ENCODE measurements at places on chromosomes 11 and 22. TPM values are rescaled to one million over a fixed set of nuclear protein-coding genes. Genes with fewer than 3 reads are reported as not detected.

DNA sequence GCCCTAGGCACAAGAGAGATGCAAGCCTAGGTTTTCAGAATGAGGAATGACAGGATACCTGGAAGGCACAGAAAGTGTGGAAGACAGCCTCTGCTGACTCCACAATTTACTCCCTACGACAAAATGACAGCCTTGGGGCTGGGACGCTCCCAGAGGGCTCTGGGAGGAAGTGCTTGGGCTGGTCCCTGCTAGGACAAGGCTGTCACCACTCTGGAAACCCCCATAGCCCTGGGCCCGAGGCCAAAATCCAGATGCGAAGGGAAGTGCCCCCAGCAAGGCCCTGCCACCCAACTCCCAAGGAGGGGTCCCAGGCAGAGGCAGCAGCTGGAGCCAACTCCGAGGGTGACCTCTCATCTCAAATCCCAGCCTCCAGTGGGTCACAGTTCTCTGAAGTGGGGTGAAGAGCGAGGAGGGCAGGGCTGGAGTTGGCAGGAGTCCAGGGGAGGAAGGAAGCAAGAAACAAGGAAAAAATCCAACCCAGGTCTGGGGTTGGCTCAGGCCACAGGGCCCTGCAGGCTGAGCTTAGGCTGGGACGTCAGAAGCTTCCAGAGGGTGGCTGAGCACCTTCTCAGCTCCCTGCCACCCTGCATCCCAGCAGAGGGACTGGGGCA is 6.3 kb upstream of the CDC42EP2 start:
- no peaks in the 10 kb centered on the region for H3K4me1 ChIP-seq
- peaks cover 9% of the 10 kb centered on the region for H3K36me3 ChIP-seq
- H3K27me3 ChIP-seq = peaks cover 4% of the 10 kb centered on the region
- no peak overlapping the region for H3K27ac ChIP-seq

DNA sequence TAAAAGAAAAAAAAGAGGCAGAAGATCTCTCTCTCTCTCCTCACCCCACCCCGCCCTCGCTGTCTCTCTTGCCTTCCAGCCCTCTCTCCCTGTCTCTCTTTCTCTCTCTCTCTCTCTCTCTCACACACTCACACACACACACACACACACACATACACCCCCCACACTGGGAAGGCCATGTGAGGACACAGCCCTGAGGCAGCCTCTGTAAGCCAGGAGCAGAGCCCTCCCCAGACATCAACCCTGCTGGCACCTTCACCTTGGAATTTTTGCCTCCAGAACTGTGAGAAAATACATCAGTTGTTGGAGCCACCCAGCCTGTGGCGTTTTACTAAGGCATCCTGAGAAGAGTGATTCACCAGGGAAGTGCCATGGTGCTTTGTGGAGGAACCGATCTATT is 14.7 kb downstream of the APOL3 start:
- H3K27me3 ChIP-seq = no peaks in the 10 kb centered on the region
- no peak for DNase-seq
- H3K36me3 ChIP-seq = peaks cover 37% of the 10 kb centered on the region
- no peak overlapping the region for H3K4me3 ChIP-seq
- peaks cover 22% of the 10 kb centered on the region for H3K4me1 ChIP-seq

DNA sequence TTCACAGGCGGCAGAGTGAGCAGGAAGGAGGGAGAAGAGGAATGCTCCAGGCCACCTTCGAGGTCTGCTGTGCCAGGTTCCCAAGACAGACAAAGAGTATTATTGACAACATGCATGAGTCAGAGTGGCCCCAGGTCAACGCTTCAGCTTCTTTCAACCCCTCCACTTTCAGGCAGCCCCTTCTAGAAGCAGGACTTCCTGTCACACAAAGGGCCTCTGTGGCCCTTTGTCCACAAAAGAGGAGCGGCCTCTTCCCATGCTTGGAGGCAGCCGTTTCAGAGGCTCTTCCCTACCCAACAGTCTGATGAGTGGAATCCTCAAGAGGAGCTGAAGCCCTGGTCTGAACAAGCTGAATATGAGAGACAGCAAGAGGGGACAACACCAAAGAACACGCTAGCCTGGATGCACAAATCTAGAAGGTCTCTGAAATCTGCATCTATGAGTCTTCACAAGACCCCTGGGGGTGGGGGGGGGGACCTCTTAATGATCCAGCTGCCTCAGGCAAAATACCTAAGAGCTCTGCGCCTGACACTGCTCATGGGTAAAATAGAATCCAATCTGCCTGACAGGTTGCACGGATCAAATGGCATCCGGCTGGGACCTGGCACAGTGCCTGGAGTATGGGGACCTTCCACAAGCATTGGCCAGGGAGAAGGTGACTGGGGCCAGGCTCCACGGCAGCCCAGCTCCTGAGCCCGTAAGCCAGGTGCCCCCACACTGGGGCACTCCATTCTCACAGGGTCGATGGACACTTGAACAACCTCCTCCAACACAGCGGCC is 67.5 kb downstream of the PACSIN2 start:
- H3K27me3 ChIP-seq = no peaks in the 10 kb centered on the region
- H3K36me3 ChIP-seq = peaks cover 8% of the 10 kb centered on the region
- DNase-seq = no peak
- H3K27ac ChIP-seq = no peak overlapping the region
- peaks cover 33% of the 10 kb centered on the region for H3K4me1 ChIP-seq

Gene PNPLA5
- not detected for total RNA-seq

GRCh38 chr11:108609682-108610081 is 16.1 kb upstream of the EXPH5 start:
- no peak overlapping the region for H3K4me3 ChIP-seq
- no peaks in the 10 kb centered on the region for H3K4me1 ChIP-seq
- no peak overlapping the region for H3K27ac ChIP-seq
- no peak for DNase-seq
- H3K36me3 ChIP-seq = no peaks in the 10 kb centered on the region
- no peaks in the 10 kb centered on the region for H3K27me3 ChIP-seq

- no peak for DNase-seq
- H3K27me3 ChIP-seq = peaks cover 14% of the 10 kb centered on the region
- no peaks in the 10 kb centered on the region for H3K36me3 ChIP-seq
- peaks cover 17% of the 10 kb centered on the region for H3K4me1 ChIP-seq
Measured at GRCh38 chr11:45094958-45095690, 51.3 kb upstream of the PRDM11 start.

DNA sequence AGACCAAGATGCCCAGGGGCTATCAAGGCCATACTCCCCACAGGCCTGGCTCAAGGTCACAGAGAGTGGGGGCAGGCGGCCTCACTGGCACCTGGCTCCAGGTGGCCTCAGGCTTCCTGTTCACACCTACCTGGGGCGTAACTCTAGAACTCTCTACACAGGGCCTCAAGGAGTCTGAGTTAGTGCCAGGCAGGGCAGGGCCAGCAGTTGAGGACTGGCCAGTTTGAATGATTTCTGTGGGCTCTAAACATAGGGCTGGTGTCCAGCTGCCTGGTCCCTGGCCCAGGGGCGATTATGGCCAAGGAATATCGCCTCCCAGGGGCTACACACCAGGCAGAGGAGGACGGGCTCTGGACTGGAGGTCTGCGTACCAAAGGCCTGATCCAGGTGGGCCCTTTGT is 79.2 kb downstream of the WNT7B start:
- no peaks in the 10 kb centered on the region for H3K36me3 ChIP-seq
- peaks cover 6% of the 10 kb centered on the region for H3K27me3 ChIP-seq
- DNase-seq = no peak
- H3K4me1 ChIP-seq = no peaks in the 10 kb centered on the region
- no peak overlapping the region for H3K27ac ChIP-seq
- no peak overlapping the region for H3K4me3 ChIP-seq

DNA sequence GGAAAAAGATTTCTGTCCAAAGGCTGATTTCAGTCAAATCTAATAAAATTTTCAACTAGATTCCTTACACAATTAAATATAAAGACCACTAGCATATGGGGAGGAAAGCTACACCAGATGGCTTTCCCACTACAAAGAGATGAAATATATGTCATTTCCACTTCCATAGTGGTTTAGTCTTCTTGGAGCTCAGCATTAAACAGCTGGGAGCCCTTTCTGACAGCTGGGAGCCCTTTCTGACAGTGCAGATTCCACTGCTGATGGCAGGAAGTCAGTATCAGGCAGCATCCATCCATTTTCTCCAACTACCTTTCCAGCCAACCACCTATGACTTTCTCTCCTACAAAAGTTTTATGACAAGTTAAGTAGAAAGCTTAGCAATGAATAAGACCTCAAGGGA is 177.9 kb downstream of the RRAS2 start:
- peaks cover 3% of the 10 kb centered on the region for H3K4me1 ChIP-seq
- no peak overlapping the region for H3K4me3 ChIP-seq
- H3K36me3 ChIP-seq = peaks cover 1% of the 10 kb centered on the region
- H3K27me3 ChIP-seq = peaks cover 3% of the 10 kb centered on the region
- no peak overlapping the region for H3K27ac ChIP-seq

DNA sequence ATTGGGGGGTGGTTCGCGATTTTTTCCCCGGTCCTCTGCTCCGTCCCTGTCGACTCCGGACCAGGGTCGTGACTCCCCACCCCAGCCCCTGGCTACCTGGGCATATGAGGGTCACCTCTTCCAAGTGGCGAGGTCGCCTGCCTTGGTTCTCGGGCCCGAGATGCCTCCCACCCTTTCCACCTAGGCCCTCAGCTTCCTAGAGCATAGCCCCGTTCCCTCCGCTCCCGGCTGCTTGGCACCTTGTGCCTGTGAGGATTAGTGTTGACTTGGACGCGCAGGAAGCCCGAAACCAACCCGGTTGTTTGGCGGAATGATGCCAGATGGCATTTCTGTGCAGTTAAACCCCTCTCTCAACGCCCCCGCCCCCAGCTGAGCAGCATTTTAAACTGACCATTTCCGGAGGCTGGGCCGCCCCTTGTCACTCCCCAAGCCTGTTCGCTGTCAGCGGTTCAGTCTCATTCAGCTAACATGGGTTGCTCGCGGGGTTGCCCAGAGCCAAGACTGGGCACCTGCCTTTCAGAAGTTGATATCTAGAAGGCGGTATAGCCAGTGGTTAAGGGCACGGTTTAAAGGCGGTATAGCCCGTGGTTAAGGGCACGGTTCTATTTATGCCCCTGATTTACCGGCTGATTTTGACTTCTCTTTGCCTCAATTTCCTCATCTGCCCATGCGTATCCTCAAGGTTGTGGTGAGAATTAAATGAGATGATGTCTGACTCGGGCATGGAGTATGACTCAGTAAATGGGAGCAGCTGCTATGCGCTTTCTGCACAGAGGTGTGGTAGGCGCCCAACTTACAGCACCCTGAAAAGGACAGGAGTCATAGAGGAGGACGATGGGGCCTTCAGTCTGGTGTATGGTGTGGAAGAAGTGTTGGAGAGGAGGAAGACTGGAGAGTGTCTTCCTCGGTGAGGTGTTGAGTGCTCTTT is 639 bp downstream of the INCENP start:
- H3K4me1 ChIP-seq = peaks cover 25% of the 10 kb centered on the region
- H3K27ac ChIP-seq = peak overlapping the region; percentile 93
- peak; percentile 50 for DNase-seq
- H3K36me3 ChIP-seq = peaks cover 18% of the 10 kb centered on the region
- H3K4me3 ChIP-seq = peak overlapping the region; percentile 99

DNA sequence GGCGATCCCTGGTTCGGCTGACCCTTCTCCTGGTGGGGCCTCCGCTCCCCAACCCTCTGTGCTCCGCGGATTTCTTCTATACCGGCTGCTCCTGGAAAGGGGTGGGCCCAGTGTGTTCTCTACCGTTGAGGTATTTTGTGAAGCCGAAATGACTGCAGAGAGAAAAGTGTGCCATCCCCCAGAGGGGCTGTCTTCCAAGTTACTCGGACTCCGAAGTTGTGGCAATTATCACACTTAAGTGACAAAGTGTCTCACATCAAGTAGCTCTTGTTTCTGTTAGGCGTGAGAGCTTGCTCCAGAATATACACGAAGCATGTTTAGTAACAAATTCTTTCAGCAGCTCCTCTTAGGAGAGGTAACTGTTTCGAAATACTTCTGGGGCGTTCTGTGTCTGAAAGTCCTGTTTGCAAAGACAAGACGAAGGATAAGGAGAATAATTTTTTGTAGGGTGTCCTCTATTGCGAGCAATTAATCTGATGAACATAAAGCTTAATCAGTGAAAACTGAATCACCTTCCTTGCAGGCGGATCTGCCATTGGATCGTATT is 434 bp downstream of the XPNPEP3 start:
- H3K27me3 ChIP-seq = no peaks in the 10 kb centered on the region
- peak overlapping the region; percentile 99 for H3K4me3 ChIP-seq
- H3K4me1 ChIP-seq = peaks cover 35% of the 10 kb centered on the region
- DNase-seq = no peak
- H3K36me3 ChIP-seq = peaks cover 9% of the 10 kb centered on the region

- peaks cover 3% of the 10 kb centered on the region for H3K4me1 ChIP-seq
- peaks cover 14% of the 10 kb centered on the region for H3K36me3 ChIP-seq
- H3K4me3 ChIP-seq = no peak overlapping the region
- DNase-seq = no peak
- H3K27me3 ChIP-seq = no peaks in the 10 kb centered on the region
Measured at GRCh38 chr11:111819829-111820237, 51.5 kb downstream of the ALG9 start.

DNA sequence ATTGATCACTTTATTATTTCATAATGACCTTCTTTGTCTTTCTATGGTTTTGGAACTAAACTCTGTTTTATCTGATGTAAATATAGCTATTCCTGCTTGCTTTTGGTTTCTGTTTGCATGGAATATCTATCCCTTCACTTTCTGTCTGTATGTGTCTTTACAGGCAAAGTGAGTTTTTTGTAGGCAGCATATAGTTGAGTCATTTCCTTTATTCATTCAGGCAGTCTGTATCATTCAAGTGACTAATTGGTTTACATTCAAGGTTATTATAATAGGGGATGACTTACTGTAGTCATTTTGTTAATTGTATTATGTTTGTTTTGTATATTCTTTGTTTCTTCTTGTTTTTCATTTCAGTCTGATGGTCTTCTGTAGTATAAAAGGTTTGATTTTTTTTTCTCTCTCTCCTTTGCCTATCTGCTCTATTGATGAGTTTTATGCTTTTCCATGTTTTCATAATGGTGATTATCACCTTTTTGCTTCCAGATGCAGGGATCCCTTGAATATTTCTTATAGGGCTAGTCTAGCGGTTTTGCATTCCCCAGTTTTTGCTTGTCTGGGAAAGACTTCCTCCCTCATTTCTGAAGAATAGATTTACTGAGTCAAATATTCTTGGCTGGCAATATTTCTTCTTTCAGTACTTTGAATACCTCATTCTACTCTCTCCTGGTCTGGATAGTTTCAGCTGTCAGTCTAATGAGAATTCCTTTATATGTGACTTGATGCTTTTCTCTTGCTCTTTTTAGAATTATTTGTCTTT is 50.4 kb downstream of the GDPD4 start:
- H3K36me3 ChIP-seq = no peaks in the 10 kb centered on the region
- H3K4me3 ChIP-seq = no peak overlapping the region
- H3K4me1 ChIP-seq = no peaks in the 10 kb centered on the region
- H3K27me3 ChIP-seq = no peaks in the 10 kb centered on the region

DNA sequence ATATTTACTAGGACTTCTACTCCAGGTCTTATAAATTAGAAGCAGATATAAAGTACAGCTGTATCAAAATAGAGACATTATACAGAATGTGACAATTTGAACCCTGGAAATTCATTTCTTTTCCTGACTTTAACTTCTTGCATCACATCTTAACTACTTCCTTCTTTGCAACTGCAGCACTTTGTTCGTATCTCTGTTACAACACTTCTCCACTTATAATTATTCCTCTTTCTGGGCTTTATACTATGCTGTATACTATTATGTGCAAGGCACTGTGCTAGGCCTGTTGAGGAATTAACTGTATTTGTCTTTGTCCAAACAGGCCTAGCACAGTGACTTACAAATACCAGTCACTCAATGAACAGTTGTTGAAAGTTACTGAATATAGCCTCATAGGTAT is 1.8 kb upstream of the SLC36A4 start:
- peaks cover 16% of the 10 kb centered on the region for H3K27me3 ChIP-seq
- H3K27ac ChIP-seq = no peak overlapping the region
- no peak for DNase-seq
- H3K36me3 ChIP-seq = no peaks in the 10 kb centered on the region
- no peak overlapping the region for H3K4me3 ChIP-seq

Gene TESMIN
- total RNA-seq = 9.2 TPM

Gene GTSE1
- total RNA-seq = 64.9 TPM

Gene UCP3
- 4.0 TPM for total RNA-seq

Gene P4HA3
- not detected for total RNA-seq

GRCh38 chr11:121591405-121592033 is 138.8 kb upstream of the SORL1-AS1 start:
- peak overlapping the region; percentile 16 for H3K27ac ChIP-seq
- peaks cover 18% of the 10 kb centered on the region for H3K4me1 ChIP-seq
- H3K27me3 ChIP-seq = no peaks in the 10 kb centered on the region

Measured in activated naive CD8-positive, alpha-beta T cell treated with anti-CD3 and anti-CD28 coated beads, Interleukin-2, amount 10 ng/mL, durations not matched to agents 7 days and 5 days (primary cell).